ENCODE measurements at places on chromosomes 11 and 22. TPM values are rescaled to one million over a fixed set of nuclear protein-coding genes. Genes with fewer than 3 reads are reported as not detected.

The GCAT gene
- total RNA-seq = 92.7 TPM

The CNTF gene
- total RNA-seq = not detected

The OR51E2 gene
- 10.6 TPM for total RNA-seq

The GLB1L3 gene
- 7.8 TPM for total RNA-seq

DNA sequence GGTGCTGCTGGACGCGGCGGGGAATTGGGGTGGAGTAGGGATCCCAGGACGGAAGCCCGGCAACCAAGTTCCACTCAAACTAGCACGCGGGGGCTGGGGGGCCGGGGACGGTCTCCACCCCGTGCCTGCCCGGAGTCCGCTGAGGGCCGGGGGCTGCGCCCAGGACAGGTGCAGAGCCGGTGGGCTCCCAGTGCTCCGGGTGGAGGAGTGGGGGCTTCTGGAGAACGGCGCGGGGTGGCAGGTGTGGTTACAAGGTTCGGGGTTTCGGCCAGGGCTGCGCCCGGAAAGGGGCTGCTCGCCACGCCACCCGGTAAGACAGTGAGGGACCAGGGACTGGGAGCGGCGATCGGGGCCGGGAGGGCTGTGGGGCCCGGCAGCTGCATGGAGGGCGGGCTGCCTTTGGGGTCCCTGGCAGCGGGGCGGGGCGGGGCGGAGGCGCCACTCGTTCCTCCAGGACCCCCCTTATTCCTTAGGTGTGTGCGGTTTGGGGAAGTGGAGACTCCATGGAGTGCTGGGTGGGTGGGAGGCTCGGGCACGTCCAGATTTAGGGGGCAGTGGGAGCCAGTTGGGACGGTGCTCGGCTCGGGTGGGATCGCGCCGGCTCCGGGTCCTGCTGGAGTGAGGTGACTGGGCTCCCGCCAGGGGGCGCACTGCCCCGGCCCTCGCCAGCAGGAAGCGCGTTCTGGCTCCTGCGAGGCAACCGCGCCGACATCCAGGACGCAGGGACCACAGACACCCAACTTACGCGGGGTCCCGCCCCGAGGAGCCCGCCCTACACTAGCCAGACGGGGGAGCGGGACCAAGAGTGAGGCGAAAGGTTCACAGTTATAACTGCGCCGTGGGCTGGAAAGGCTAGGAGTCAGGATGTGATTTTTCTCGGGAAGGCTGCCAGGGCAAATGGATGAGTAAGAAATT, 868 bp downstream of the TSPAN18 start:
- no peaks in the 10 kb centered on the region for H3K4me1 ChIP-seq
- H3K4me3 ChIP-seq = peak overlapping the region; percentile 50
- peak; percentile 56 for DNase-seq

DNA sequence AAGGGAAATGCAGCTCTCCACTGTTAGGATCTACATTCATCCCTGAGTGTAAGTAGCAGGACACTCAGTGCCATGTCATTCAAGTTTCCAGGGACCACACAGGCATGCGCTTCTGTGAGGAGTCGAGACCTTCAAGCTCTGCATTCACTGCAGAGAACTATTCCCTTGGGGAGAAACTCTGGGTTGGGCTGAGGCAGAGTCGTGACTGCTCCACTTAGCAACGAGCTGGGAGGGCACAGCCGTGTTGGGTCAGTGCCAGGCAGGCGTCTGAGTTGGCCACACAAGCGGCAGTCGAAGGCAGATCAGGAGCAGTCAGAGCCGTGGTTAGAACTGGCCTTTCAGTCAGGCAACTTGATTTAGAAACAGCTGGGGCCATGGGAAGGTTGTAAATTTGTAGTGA, 14.7 kb downstream of the MPEG1 start:
- no peak overlapping the region for H3K27ac ChIP-seq

DNA sequence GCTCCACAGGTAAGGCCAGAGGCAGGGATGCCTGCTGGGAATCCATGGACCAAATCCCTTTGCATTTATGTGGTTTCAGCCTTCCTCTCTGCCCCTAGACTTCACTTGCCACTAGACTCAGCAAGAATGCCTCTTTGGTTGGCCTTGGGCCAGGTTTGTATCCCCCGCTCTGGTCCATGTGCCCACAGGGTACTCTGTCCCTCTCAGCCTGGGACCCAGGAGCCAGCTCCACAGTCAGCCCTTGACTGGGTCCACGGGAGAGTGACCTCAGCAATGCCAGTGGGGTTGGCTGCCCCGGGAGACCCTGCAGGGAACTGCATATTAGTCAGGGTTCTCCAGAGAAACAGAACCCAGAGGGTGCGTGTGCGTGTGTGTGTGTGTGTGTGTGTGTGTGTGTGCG, 28.3 kb upstream of the LINC01488 start:
- no peak overlapping the region for H3K27ac ChIP-seq
- DNase-seq = no peak
- H3K4me3 ChIP-seq = no peak overlapping the region
- no peaks in the 10 kb centered on the region for H3K27me3 ChIP-seq

DNA sequence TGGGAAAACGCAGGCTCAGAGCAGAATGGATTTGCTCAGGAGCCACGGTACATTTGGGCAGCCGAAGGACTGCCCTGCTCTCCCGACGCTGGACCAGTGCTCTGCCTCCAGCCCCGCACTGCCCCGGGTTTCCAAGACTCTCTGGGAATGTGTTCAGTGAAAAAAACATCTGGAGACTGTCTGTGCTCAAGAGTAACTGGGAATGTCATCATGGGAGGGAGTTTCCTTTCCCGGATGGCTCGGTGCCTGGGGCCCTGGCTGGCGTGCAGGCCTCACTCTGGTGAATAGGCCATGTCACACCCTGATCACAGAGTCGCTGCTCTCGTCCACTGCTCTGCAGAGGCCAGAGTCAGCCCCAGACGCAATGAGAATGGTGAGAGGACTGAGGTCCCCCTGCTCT, 9.8 kb upstream of the APOL6 start:
- no peaks in the 10 kb centered on the region for H3K36me3 ChIP-seq
- no peaks in the 10 kb centered on the region for H3K27me3 ChIP-seq
- peak overlapping the region; percentile 59 for H3K27ac ChIP-seq
- no peaks in the 10 kb centered on the region for H3K4me1 ChIP-seq

GRCh38 chr11:115342142-115342541, 162.1 kb downstream of the CADM1 start:
- no peak overlapping the region for H3K4me3 ChIP-seq
- no peaks in the 10 kb centered on the region for H3K4me1 ChIP-seq
- no peak for DNase-seq
- H3K27ac ChIP-seq = no peak overlapping the region

- no peaks in the 10 kb centered on the region for H3K4me1 ChIP-seq
- no peak overlapping the region for H3K4me3 ChIP-seq
- no peaks in the 10 kb centered on the region for H3K27me3 ChIP-seq
- H3K27ac ChIP-seq = no peak overlapping the region
- H3K36me3 ChIP-seq = no peaks in the 10 kb centered on the region
- no peak for DNase-seq
Observed at GRCh38 chr11:119258180-119258579, 52.0 kb downstream of the CBL start.

- H3K36me3 ChIP-seq = no peaks in the 10 kb centered on the region
- no peak overlapping the region for H3K4me3 ChIP-seq
- H3K27me3 ChIP-seq = no peaks in the 10 kb centered on the region
Observed at GRCh38 chr22:24232725-24233124, 12.2 kb downstream of the GGT5 start.

Measured in prostate gland (tissue), 2 donors.